ENCODE measurements at places on chromosomes 3 and 15.

GRCh38 chr3:111314181-111314873 is 227.7 kb upstream of the CD96 start:
- DNase-seq: no peak

- no peak for DNase-seq
These were observed 18.1 kb upstream of the BSN start for GRCh38 chr3:49535971-49536874.

DNA sequence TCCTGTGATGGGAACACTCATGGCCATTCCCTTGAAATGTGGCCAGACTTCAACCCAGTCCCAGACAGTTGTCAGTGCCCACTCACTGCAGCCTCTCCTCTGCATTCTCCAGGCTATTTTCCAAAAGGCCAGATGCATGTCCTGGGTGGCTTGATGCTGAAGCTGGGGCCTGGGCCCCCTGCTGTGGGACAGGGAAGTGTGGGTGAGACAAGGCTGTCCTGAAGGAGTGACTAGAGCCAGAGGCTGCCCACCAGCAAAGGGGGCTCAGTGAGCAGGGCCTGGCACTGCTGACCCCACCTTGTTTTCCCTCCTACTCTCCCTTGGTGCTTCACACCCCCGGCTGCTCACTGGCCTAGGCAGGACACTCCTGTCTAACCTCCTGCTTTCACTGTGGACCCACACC is 11.9 kb downstream of the CISH start:
- DNase-seq: no peak

DNA sequence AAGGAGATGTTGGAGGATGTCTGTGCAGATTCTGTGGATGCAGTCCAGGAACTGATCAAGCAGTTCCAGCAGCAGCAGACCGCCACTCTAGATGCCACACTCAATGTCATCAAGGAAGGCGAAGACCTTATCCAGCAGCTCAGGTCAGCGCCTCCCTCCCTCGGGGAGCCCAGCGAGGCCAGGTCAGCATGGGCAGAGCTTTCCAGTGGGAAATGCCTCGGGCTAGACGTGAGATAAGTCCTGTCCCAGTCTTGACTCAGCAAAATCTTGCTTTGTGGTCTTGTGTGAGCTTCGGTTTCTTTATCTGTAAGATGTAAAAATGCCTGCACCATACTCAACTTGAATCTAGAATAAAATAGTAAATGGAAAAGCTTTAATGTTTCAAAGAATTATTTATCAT is 335.1 kb upstream of the UMPS start:
- no peak for DNase-seq

DNA sequence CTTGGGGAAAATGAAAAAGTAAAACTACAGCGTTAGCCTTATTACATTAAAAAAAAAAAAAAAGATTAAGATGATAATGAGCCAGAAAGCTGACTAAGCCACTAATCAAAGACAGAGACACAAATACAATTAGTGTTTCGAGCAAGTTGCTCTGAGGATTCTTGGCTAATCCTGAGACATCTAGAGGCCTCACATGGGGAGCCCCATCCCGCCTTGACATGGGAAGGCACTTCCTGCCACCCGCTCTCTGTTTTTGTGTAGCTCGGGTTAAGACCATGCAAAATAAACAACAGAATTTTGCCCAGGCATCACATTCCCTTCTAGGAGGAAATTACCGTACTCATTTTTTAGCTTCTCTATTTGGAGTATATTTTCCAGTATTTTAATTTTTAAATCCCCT is 15.3 kb downstream of the HESX1 start:
- no peak for DNase-seq

DNA sequence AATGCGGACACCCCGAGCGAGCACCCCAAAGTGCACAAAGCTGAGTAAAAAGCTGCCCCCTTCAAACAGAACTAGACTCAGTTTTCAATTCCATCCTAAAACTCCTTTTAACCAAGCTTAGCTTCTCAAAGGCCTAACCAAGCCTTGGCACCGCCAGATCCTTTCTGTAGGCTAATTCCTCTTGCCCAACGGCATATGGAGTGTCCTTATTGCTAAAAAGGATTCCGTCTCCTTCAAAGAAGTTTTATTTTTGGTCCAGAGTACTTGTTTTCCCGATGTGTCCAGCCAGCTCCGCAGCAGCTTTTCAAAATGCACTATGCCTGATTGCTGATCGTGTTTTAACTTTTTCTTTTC is 5.3 kb downstream of the BHLHE40 start:
- peak; percentile 63 for DNase-seq

DNA sequence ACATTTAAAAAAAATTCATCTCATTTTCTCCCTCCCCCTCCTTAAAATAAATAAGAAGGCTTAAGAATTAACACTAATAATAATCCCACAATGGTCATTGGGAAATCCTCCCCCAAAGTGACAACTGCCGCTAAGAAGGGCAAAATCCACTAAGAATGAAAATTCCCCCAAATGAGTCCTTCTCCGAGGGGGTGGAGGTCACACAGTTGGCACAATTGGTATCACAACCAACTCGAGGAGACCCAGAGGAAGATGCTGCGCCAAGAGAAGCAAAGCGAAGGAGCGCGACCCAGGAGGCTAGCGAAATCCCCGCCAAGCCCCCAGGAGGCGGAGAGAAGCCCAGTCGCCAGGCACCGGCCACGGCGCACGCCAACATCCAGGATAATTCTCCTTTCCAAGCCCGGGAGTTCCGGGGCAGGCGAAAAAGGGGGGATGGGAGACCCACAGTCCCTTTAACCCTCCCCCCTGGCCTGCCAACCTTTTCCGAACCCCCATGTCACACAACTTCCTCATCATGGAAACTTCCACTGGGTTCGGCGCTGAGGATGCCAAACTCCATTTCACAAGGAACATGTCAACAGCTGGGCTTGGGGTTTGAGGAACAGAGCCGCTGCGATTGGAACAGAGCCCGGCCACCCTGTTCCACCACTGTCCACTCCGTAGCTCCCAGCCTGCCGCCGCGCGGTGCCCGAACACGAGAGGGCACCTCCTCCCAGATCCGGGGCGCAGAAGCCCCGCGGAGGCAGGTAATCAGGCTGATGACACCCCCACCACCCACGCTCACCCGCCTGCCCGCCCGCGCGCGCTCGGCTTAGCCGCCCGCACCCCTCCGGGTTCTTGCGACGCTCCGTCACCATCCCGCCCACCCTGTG is 668 bp downstream of the THRB start:
- peak; percentile 58 for DNase-seq

DNA sequence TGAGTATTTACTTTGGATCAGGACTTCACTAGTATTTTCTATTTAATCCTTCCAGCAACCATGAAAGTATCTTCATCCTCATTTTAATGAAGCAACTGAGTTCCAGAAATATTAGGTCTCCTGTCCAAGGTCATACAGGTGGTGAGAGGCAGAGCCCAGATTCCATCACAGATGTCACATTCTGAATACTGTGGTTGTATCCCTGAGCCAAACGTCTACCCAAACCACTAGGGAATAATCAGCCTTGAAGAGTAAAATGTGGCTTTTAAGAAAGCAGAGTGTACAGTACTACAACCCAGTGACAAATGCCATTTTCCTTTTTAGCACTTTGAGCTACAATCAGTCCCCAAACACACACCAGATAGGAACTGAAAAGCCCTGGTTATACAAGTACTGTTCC is 93.3 kb upstream of the TRIM42 start:
- no peak for DNase-seq

DNA sequence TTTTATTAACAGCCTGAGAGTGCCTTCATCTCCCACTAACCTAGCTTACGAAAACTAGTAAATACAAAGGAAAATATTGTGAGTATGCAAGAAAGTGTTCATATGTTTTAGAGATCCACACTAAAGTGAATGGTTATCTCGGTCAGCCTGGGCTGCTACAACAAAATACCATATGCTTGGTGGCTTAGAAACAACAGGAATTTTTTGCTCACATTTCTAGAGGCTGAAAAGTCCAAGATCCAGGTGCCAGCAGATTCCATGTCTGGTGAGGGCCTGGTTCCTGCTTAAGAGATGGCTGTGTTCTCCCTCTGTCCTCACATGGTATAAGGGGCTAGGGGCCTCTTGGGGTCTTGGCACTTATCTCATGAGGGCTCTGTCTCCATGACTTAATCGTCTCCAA is 20.5 kb upstream of the SLC30A4 start:
- DNase-seq: no peak

DNA sequence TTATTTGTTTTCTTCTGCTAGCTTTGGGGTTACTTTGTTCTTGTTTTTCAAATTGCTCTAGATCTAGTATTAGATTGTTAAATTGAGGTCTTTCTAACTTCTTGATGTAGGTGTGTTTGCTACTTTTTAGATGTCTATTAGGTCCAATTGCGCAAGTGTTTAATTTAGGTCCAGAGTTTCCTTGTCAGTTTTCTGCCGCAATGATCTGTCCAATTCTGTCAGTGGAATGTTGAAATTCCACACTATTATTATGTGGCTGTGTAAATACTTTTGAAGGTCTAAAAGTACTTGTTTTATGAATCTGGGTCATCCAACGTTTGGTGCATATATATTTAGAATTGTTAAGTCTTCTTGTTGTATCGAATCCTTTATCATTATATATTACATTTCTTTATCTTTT is 324.4 kb upstream of the SGO1 start:
- no peak for DNase-seq

GRCh38 chr3:18786650-18787323 is 361.5 kb upstream of the KCNH8 start:
- DNase-seq: no peak

- DNase-seq: no peak
These were observed 319.0 kb downstream of the GABRB3 start for GRCh38 chr15:26453914-26454313.

GRCh38 chr15:47959617-47960413 is 161.0 kb upstream of the SLC24A5 start:
- DNase-seq: no peak

GRCh38 chr3:87437765-87438164 is 161.4 kb upstream of the POU1F1 start:
- no peak for DNase-seq

DNA sequence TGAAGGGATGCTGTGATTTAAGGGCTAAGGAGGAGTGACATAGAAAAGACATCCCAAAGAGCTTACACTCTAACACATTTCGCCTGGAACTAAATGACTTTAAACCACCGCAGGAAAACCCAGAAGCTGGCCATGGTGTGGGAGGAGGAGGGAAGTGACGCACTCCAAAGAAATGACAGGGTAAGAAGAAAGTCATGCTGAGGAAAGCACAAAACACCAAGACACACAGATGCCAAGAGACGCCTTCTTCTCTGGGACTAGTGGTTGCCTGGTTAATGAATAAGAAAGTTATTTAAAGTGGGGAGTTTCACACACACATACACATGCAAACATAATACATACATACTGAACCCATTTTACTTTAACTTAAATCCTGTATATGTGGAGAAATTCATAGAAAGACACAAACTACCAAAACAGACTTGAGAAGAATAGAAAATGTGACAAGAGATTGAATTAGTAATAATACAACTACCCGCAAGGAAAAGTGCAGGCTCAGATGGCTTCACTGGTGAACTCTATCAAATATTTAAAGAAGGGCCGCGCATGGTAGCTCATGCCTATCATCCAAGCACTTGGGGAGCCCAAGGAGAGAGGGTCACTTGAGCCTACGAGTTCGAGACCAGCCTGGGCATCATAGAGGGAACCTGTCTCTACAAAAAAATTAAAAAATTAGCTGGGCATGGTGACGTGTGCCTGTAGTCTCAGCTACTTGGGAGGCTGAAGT is 125.5 kb downstream of the NSMCE3 start:
- DNase-seq: no peak

DNA sequence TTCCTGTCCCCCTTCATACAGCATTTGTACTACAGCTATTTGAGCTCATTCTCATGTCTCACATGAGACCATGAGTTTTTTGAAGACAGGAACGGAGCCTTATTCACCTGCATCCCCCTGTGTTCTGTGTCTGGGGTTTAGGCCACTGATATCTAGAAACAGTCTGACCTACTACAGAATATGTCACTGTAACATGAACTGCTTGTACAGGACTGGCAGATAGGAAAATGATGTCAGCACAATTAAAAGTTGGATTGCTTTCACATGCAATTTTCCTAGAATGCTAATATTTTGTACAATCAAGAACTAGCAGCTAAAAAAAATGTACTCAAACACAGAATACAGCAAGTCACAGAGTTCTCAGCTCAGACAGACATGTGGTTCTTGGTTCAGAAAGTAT is 90.8 kb upstream of the FGF12 start:
- no peak for DNase-seq

- no peak for DNase-seq
These were observed 3.4 kb upstream of the P3H2 start for GRCh38 chr3:190124067-190124466.

DNA sequence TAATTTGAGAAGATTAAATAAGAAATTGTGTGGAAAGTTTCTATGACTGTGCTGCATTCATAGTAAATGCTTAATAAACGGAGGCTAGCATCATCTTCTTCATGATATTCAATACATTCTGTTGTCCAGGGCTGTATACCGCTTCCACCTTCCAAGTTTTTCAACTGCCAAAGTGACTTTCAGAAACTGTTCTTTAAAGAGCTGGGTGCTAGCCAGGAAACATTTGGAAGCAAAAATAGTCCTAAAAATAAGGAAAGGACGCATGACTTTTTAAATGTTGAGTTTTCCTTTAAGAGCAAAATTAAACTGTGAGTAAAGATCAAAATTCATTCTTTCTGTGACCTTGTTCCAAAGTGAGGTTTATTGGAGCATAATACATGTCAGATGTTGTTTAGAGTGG is 9.4 kb upstream of the ERC2 start:
- DNase-seq: no peak

DNA sequence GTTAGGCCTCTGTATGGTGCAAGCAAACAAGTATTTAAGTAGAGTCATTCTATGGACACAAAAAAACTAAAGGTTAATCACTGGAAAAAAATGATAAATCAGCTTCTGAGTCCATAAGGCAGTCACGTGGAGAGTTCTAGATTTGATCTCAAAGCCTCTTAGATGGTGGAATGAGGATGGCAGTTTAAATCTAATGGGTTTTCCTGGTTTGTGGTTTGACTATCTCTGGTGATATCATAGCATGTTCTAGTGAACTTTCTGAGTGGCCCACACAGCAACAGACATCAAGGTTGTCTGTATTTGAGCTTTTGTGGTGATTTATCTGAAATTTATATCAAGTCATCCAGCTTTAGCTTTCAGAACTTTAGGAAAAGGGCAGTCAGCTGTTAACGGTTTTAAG is 52.4 kb downstream of the ILDR1 start:
- DNase-seq: no peak

DNA sequence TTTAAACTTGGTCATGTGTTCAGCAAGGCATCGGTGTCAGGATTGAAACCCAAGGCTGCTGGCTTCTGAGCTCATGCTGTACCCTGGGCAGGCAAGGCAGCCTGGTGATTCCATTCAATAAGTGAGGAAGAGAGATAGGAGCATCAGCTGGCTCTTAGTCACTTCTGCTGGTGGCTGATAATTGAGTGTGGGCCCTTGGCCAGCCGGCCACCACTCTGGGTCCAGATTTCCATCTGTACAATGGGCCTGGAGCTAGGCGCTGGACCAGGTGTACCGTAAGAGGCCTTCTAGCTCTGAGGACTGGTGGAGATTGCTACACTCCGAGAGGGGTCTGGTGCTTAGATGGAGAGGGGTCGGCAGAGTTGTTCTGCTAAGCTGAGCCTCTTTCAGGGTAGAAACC is 4.3 kb downstream of the CD276 start:
- DNase-seq: no peak

- DNase-seq: no peak
These were observed 376.2 kb downstream of the ZBTB20 start for GRCh38 chr3:114770874-114771273.

- no peak for DNase-seq
These were observed 11.9 kb upstream of the CLASP2 start for GRCh38 chr3:33729993-33730392.

Measured in NCI-H524 (cell line).